ENCODE measurements at places on chromosomes 5 and 9.

GRCh38 chr5:115243412-115243811 is 19.3 kb downstream of the PGGT1B start:
- no peak for DNase-seq

- DNase-seq: peak; percentile 34
Measured at GRCh38 chr5:157471709-157472108, 11.7 kb downstream of the NIPAL4 start.

DNA sequence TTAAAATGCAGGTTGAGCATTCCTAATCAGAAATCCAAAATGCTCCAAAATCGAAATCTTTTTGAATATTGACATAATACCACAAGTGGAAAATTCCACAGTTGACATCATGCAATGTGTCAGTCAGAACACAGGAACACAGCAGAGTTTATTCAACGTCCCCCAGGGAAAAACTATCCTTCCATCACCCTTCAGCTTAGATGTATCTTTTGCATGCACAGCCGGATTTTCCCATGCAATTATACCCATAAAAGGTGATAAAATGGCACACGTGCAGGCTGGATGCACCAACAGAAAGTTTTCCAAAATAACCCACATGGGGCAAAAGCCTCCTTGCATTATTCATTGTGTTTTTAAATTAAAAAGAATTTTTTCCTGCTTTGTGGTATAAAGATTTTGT is 71.2 kb downstream of the RAB24 start:
- no peak for DNase-seq

- DNase-seq: no peak
Measured at GRCh38 chr9:107613321-107613720, 123.8 kb upstream of the KLF4 start.

DNA sequence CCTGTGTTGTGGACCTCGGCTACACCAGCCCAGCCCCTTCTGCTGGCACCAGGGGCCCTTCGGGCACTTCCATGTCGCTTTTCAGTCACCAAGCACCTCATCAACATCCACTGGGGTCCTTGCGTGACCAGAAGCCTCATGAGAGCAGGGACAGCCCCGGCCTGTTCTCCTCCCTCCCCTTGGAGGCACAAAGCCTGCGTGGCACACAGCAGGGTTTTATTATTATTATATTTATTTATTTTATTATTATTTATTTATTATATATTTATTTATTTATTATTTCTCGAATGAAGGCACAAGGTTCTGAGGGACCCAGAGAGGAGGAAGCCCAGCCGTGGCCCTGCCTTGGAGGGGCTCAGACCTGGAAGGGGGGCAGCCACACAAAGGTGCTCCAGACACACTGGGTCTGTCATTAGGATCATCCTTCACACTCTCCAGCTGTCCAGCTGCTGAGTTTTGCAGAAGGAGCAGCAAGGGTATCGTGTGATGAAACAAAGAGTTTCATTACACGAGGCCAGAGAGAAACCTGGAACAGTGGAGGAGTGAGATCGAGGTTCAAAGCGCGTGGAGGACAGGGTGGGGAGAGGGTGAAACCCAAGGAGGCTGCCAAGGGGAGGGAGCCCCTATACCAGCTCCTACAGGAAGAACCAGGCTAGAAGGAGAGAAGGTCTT is 5.2 kb downstream of the VAV2 start:
- DNase-seq: no peak

- DNase-seq: no peak
Measured at GRCh38 chr9:114003758-114004157, 74.3 kb downstream of the AMBP start.

- DNase-seq: no peak
Measured at GRCh38 chr9:87494970-87495471, 2.6 kb upstream of the DAPK1 start.

DNA sequence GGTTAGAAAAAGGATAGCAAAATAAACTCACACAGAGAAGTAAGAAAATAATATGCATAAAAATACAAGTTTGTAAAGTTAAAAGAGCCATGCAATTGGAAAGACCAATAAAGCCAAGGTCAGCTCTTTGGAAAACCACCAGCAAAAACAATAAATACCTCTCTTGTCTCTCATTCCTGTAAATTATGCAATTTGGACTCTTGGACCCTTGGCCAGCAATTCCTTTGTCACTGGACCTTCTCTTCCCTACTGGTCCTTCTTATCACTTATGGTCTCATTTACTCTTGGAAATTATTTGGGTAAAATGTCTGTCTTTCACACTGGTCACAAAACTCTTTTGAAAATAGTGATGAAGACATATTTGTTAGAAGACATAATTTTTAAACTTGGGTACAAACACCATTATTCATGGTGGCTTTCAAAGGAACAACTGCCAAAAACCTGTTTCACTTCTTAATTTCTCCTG is 379.5 kb downstream of the TMEM232 start:
- DNase-seq: no peak

- DNase-seq: no peak
Measured at GRCh38 chr9:113934167-113934828, 58.2 kb downstream of the ZNF618 start.

DNA sequence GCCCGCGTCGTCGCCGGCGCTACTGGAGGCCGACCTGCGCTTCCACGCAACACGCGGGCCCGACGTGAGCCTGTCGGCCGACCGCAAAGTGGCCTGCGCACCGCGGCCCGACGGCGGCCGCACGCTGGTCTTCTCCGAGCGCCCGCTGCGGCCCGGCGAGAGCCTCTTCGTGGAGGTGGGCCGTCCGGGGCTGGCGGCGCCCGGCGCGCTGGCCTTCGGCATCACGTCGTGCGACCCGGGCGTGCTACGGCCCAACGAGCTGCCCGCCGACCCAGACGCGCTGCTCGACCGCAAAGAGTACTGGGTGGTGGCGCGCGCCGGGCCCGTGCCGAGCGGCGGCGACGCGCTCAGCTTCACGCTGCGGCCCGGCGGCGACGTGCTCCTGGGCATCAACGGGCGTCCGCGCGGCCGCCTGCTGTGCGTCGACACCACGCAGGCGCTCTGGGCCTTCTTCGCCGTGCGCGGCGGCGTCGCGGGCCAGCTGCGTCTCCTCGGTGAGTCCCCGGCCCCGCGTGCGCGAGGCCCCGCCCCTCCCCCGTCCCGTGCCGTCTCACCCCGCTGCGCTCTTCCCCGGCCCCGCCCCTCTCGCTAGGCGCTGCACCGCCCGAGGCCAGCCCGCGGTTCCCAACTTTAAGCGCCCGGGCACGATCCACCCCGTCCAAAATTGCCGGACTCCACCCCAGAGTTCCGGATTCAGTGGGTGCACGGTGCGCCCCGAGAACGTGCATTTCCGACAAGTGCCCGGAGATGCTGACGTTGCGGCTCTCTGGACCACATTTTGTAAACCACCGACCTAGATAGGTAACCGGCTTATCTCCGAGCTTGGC is 42.8 kb downstream of the NEURL1B start:
- peak; percentile 32 for DNase-seq

DNA sequence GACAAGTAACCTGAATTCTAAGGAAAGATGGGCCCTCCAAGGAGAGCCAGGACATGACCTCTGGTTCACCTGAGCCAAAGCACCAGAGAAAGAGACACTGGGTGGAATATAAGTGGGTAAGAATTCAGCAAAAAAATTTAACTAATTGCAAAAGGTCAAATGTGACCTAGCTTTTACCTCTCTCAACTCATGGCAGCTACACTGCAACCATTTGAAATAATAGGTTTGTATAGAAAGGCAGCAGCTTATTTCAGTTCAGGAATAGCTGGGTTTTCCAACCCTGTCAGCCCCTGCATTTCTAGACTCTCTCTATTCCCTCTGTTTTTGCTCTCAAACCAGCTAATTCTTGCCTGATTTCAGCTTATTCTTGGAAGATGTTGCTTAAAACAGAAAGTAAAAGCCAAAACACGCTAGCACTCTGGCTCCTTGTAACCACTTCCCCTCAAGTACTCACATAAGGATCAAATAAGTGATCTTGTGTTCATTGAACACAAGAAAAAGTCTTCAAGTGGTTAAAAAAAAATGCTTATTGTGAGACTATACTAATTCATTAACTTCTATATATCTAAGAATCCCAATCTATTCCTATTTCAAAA is 101.1 kb upstream of the NR4A3 start:
- DNase-seq: no peak

DNA sequence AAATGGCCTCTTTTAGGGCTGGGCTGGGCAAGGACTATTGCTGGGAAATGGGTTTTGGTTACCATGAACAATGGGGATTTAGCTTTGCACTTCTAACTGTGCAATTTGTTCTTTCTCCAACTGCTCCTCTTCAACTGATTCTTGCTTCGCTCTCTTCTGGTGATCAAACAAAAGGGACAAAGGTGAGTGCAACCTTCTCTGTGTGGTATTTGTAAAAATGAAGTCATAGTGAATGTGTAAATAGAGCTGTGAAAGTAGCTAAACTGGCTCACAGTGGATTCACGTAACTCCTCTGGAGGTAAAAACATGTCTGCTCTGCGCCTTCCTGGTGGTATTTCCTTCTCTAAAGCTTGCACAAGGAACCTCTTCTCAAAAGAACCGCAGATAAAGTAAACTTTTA is 20.9 kb upstream of the SPINK14 start:
- DNase-seq: no peak

DNA sequence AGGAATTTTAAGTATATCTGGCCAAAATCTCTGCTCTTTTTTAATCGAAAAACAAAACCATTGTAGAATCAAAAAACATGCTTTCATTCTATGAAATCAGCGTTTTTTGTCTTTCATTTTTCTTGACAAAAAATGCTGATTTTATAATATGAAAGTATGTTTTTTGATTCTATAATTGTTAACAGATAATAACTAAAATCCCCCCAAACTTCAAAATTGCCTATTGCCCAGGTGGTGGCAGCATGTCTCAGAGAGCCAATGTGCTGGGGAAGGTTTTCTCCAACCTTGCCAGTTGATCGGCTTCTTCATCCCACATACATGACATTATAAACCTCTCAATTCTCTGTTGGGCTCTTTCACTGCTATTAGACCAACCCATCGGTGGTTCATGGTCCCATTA is 5.1 kb upstream of the SMIM15 start:
- no peak for DNase-seq

- DNase-seq: no peak
Measured at GRCh38 chr5:13659391-13659790, 285.1 kb downstream of the DNAH5 start.

DNA sequence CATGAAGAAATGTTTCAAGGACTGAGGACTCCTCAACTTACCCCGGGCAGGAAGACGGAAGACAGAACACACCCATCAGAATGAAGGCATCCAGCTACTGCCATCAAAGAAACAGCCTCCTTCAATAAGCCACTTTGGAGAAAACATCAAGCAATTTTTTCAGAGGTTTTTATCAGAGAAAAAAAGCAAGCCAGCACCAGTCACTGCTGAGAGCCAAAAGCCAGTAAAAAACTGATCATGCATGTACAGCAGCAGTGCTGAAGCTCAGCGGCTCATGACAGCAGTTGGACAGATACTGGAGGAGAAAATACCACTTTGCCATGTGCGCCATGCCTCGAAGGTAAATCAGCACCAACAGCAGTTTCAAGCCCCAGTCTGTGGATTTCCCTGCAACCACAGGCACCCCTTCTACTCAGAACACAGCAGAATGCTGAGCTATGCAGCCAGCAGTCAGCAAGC is 10.1 kb upstream of the ZNF484 start:
- DNase-seq: no peak

- no peak for DNase-seq
Measured at GRCh38 chr9:133423216-133423615, 1.0 kb downstream of the ADAMTS13 start.

DNA sequence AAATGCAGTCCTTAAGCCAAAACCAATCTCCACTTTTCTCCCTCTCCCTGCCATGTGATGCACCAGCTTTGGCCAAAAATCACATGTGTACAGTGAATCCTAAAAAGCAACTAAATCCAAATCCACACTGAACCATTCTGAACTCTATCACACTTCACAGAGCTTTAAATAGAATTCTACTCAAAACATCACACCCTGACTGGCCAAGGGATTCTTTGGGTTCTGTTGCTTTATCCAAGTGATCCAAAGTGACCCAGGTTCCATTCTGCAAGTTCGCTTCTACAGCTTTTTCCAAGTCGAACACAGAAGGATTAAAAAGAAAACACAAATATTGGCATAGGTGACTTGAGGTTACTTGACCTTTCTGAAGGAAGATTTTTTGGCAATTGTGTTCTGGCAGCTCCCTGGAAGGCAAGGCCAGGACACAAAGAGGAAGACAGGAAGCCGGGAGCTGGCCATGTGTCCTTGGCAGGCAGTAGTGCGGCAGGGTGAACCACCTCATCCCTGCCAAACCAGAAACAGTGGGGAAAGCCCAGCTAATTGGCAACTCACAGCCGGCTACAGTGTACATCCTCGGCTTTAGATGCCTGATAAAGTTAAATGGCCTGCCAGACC is 115.0 kb downstream of the NFIB start:
- no peak for DNase-seq

DNA sequence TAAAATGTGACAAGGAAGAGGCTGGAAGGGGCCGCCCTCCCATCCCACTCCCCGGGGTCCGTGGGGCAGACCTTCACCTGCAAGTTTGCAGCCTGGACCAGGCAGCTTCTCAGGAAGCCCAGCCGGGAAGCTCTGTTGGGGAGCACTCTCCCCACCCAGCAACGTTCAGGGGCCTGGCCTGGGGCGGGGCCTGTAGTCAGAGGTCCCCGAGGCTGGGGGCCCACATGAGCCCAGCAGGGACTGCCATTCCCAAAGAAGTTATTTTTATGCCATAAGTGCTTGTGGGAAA is 32.7 kb upstream of the NOTCH1 start:
- DNase-seq: no peak

GRCh38 chr9:88973281-88974045 is 17.8 kb upstream of the S1PR3 start:
- no peak for DNase-seq

DNA sequence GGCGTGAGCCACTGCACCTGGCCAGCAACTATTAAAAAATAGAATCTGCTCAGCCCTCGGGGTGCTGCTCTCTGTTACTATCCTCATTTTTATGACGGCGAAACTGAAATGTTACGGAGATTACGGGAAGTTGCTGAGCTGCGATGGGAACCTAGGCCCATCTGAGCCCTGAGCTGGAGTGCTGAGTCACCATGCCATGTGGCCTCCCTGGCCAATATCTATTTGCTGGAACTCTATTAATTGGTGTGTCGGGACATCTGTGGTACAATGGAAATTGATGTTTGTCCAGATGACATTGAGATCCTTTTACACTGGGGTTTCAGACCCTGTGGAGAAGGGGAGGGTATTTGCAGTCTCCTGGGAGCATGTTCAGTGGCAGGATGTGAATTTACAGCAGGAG is 8.1 kb downstream of the PRDM12 start:
- DNase-seq: no peak

GRCh38 chr5:82624062-82624461 is 345.9 kb upstream of the RPS23 start:
- DNase-seq: no peak

- no peak for DNase-seq
Measured at GRCh38 chr5:176178789-176179188, 59.4 kb upstream of the SIMC1 start.

DNA sequence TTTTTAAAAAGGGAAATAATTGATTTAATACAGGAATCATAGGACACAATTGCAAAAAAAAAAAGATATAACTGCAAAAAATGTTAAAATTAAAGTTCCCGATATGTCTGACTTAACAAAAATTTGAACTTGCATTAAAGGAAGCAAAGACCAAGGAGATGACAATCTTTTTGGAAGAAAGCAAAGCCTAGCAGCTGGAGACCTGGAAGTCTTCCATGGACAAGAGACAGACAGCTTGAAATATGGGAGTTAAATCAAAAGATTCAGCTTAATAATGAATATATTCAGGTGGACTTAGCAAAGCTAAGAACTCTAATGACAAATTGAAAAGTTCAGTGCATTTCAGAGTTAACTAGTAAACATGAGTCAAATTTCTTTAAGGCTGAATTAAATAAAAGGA is 568.7 kb upstream of the RGMB start:
- no peak for DNase-seq
